ENCODE measurements at places on chromosomes 5 and 9. TPM values are rescaled to one million over a fixed set of nuclear protein-coding genes. Genes with fewer than 3 reads are reported as not detected.

Gene PPP3R2
- total RNA-seq, result not detected

Gene PCDHGB2
- total RNA-seq, result 9.4 TPM

Gene FBXW2
- 33.9 TPM for total RNA-seq

DNA sequence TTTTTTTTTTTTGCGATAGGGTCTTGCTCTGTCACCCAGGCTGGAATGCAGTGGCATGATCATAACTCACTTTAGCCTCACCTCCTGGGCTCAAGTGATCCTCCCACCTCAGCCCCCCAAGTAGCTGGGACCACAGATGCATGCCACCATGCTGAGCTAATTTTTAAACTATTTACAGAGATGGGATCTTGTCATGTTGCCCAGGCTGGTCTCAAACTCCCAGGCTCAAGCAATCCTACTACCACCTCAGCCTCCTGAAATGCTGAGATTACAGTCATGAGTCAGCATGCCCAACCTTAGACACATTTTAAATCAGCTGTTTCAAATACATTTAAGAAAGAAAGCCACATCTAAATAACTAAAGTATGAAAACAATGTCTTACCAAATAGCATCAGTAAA lies 439.0 kb downstream of the EBF1 start:
- DNase-seq, result no peak

Data from tibial nerve (tissue), 4 donors.